ENCODE measurements at places on chromosomes 11 and 22. TPM values are rescaled to one million over a fixed set of nuclear protein-coding genes. Genes with fewer than 3 reads are reported as not detected.

The C2CD3 gene
- 23.7 TPM for total RNA-seq

- DNase-seq: no peak
Measured at GRCh38 chr11:100827934-100828661, 141.0 kb downstream of the ARHGAP42 start.

GRCh38 chr22:26442086-26442756, 13.2 kb downstream of the ASPHD2 start:
- DNase-seq: no peak

The FAM168A gene
- total RNA-seq: 34.0 TPM

GRCh38 chr22:31776231-31776630, 22.4 kb downstream of the DEPDC5 start:
- DNase-seq: no peak

DNA sequence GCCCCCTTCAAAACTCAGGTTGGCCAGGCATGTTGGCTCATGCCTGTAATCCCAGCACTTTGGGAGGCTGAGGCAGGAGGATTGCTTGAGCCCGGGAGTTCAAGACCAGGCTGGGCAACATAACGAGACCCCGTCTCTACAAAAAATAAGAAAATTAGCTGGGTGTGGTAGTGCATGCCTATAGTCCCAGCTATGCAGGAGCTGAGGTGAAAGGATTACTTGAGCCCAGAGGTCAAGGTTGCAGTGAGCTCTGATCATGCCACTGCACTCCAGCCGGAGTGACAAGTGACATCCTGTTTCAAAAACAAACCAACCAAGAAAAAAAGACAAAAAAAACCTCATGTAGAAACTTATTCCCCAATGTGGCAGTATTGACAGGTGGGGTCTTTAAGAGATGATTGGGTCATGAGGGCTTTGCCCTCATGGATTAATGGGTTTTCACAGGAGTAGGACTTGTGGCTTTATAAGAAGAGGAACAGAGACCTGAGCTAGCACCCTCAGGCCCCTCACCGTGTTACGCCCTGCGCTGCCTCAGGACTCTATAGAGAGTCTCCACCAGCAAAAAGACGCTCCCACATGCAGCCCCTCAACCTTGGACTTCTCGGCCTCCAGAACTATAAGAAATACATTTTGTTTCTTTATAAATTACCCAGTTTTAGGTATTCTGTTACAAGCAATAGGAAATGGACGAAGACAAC, 22.3 kb downstream of the LAYN start:
- DNase-seq: no peak

DNA sequence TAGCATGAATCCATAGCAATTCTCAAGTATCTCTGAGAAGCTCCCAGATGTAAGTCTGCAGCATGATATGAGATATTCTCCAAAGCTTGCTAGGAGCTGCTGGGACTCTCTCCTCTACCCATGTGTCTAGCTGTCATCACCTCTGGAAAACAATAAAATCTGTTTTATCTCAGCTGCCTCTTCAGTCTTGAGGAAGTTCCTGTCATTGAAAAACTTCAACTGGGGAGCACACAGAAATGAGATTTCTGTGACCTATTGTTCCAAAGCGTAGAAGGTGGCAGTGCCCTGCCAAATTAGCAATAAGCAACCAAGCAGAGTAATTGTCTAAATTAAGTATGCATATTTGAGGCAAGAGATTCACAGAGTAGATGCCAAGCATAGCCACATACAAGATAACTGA, 1380.6 kb upstream of the RAG2 start:
- DNase-seq: no peak

- no peak for DNase-seq
Measured at GRCh38 chr22:49983148-49984042, 22.8 kb downstream of the PIM3 start.

DNA sequence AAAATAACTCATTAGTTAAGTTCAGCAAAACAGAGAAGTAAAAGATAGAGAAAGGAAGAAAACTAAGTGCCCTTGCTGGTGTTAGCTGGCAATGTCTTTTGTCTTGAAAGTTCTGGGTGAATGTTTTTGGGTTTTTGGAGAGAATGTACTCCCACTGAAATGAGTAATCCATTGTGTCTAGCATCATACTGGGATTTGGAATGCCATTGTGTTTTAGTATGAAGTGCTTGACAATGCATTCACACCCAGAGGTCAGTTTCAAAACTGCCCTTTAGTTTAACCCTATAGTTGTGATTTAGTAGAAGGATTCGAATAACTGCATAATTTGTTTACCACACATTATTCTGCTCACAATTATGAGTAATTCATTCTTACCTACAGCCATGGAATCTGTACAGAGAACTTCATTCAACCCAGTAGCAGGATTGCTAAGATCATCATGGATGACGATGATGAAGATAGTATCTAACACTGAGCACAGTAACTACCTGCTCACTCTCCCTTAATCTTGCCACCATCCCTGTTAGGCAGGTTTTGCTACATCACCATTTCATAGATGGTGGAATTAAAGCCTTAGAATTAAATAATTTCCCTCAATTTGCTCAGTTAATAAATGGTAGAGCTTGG, 33.9 kb downstream of the MAML2 start:
- no peak for DNase-seq

DNA sequence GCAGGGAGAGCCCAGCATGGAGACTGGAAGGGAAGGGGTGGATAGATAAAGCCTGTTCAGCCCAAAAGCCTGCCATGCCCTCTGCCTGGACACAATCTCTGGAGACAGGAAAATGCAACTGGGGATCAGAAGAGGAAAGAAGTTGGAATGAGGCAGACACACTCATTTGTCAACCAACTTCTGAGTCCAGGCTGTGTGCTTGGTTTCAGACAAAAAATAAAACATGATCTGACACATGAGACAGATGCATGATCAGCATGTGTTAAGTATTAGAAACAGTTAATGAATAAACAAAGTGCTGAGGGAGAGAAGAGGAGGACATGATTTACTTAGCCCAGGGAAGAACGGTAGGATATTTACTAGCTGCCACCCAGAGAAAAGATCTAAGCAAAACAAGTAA, 839 bp downstream of the LRRN4CL start:
- DNase-seq: no peak

DNA sequence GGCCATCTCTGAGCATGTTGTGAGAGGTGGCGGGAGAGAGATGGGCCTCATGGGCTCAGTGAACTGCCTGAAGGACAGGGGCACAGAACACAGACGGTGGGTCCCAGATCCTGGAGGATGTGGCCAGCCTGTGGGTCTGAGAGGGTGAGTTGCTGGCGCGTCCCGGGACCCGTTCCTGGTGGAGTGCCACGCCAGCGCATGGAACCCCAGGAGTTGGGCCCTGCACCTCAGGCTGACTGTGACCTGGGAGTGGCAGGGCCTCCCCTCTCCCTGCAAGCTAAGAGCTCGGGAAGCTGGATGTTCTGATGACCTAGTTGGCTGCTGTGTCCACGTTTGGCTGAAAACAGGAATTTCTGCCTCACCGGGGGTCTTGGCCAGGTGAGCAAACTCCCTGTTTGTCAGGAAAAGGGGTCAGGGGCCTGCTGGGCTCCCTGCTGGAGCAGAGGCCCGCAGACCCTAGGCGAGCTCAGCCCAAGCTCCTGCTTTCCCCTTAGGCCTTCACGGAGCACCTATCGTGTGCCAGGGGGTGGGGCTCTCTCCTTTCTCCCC, 15.0 kb downstream of the LRRC32 start:
- DNase-seq: no peak

- no peak for DNase-seq
Measured at GRCh38 chr11:125626288-125626950, 1.5 kb downstream of the CHEK1 start.

The PTGDR2 gene
- 0.21 TPM for total RNA-seq

The CBL gene
- total RNA-seq: 23.2 TPM

DNA sequence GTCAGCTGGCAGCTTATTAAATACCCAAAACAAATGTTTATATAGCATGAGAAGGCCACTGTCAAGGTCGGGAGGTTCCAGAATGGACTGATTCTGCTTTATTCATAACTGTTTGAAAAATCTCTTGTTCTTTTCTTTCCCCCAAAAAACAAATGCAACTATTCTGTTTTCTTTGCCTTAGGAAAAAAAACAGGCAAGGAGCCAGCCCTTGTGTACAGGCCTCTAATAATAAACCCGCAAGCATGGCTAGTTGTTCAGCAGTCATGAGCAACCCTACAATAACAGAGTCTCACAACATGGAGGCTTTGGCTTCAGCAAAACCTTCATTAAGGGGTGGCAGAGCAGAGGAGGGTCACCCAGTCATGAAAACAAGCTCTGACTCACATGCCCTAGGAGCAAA, 191.7 kb downstream of the KIRREL3 start:
- no peak for DNase-seq

GRCh38 chr22:32319861-32320406, 37.7 kb upstream of the RFPL3 start:
- DNase-seq: no peak

GRCh38 chr22:46022881-46023512, 46.0 kb upstream of the WNT7B start:
- no peak for DNase-seq

DNA sequence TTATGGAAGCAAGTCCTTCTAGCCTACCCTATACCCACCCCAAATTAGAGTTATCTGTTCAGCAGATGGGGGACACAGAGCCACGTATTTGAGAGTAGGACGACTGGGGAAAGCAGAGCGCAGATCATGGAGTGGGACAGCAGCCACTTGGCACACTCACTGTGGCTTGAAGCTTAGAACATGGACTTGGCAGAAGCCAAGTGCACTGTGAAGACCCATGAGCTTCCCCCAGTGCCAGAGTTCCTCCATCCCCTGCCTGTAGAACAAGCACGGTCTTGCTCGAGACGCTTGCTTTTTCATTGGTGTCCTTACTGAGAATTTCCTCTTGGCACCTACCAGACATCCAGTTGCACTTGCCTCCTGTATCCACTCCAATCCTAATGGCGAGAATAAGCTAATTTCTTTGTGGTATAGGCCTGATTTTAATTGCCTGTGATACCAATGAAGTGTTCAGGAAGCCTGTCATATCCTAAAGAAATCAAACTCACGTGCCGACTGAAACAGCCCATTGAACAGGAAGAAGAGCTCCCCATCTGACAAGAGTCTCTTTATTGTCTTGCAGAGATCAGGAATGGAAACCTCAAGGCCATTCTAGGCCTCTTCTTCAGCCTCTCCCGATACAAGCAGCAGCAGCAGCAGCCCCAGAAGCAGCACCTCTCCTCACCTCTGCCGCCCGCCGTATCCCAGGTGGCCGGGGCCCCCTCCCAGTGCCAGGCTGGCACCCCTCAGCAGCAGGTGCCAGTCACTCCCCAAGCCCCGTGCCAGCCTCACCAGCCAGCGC, 166.9 kb downstream of the NAV2 start:
- no peak for DNase-seq

The OR52N4 gene
- not detected for total RNA-seq

GRCh38 chr11:114269498-114269897, 26.7 kb upstream of the NNMT start:
- no peak for DNase-seq

DNA sequence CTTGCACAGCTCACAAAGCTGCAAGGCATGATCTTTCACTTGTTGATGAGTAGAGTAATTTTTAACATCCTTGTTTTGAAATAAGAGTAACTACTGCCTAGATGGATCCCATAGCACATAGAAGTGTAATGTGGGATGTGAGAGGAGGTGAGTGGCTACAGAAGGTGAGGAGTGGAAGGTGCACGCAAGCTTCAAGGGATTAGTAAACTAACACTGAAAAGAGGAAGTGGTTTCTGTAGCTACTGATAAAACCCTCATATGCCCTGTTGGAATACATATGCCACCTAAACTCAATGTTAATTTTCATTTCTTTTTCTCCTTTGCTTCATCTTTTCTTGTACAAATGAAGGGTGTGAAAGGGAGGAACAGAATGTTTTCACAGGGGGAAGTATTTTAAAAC, 22.0 kb upstream of the CTSC start:
- no peak for DNase-seq

The MADD gene
- total RNA-seq: 74.3 TPM

GRCh38 chr11:65586676-65587075, 8.9 kb downstream of the KCNK7 start:
- no peak for DNase-seq

GRCh38 chr11:83722392-83723119, 436.4 kb upstream of the CCDC90B start:
- no peak for DNase-seq

- no peak for DNase-seq
Measured at GRCh38 chr22:40108396-40108795, 69.3 kb upstream of the TNRC6B start.

The TMEM191C gene
- 0.27 TPM for total RNA-seq

- DNase-seq: no peak
Measured at GRCh38 chr22:35509960-35510359, 30.7 kb upstream of the RASD2 start.

- no peak for DNase-seq
Measured at GRCh38 chr11:88327462-88328143, 9.9 kb downstream of the CTSC start.

The TSKU gene
- total RNA-seq: 100 TPM

DNA sequence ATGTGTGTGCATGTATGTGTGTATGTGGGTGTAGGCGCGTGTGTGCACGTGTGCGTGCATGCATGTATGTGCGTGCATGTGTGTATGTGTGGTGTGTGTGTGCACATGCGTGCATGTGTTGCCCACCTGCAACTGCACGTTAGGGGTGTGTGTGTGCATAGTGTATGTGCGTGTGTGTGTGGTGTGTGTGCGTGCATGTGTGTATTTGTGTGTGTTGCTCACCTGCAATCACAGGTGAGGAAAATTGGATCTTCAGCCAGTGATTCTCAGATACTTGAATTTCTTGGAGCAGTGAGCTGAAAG, 54.3 kb downstream of the ST14 start:
- no peak for DNase-seq
